AG20443 (cell line): ENCODE measurements at places on chromosomes 5 and 9.

GRCh38 chr9:125594223-125594610 lies 112.8 kb downstream of the MAPKAP1 start:
- no peak for DNase-seq

- peak; percentile 49 for DNase-seq
These were observed 81.7 kb upstream of the SPTLC1 start for GRCh38 chr9:92196909-92197308.

DNA sequence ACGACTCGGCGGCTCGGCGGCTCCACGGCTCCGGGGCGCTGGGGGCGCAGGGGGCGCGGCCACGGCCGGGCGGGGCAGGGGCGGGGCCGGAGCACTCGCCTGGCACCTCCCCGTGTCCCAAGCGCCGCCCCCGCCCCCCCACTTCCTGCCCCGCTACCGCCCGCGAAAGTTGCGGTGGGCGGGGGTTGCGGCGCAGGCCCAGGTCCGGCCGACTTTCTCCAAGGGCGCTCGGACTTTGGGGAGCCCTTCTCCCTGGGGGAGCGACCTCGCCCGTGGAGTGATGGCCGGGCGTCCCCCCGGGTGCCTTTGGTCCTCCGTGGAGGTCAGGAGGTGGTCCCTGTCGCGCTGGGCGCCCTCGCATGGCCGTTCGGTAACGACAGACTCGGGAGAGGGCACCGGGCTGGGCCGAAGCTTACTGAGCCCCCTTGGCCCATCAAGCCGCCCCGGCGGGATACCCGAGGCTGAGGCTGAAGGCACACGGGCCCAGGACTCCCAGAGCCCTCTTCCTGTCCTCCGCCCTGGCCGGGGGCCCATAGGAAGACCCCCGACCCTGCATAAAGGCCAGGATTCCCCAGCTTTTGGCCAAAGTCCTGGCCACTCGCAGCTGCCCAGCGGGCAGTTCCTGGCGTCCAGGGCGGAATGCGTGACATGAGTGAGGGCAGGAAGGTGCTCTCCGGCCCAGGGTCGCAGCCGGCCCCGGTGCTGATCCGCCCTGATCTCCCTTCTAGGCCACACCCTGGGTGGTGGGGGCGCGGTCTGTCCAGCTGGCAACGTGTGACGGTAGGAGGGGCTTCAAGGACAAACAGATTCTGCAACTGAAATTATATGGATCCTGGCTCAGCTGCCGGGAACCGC lies 883 bp upstream of the VAV2 start:
- peak; percentile 93 for DNase-seq

DNA sequence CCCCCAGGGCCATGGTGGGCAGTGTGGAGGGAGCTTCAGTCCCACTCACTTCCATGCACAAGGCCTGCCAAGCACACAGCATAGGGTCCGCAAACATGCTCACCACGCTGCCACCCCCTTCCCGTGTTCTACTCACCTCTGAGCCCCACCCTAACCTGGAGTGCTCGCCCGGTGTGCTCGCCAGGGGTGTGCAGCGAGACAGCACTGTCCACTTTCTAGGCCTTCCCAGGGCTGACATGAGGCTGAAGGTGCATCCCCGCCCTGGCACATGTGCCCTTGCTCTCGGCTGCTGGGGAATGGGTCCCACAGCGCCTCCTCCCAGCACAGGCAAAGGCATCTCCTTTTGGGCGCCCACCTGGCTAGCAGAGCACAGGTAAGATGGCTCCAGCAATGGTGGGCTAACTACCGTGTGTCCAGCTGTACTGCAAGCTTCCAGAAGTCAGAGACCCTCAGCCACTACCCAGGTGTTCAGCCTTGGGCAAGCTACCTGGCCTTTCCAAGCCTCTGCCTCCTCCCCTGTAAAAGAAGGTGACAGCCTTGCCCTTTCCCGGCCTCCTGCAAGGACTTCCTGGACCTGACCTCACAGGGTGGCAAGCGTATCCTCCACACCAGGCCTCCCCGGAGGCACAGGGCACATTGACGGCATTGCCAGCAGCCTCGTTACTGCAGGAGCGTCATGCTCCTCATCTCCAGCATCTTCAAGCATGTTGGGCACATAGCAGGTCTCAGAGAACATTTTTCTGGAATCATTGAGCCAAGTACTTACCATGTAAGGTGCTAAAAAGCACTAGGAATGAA lies 4.2 kb upstream of the SEC16A start:
- DNase-seq = no peak

- DNase-seq = no peak
These were observed 115.4 kb downstream of the MARCHF3 start for GRCh38 chr5:126914801-126915436.

DNA sequence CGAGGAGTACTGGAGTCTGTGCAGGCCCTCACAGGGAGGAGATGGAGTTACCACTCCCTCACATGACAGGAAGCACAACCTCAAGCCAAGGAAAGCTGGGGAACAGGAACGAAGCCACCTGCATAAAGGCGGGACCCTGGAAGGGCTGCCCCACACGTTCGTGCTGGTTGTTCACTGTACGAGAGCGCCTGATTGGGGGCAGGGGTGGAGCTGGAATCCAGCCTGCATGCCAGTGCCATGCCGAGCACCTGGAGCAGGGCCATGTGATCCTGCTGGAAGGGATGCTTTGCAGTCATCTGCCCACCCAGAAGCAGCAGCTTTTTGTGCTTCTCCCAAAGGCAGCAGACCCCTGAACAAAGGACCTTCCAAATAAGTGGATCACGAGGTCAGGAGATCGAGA lies 11.4 kb downstream of the GRM6 start:
- DNase-seq = no peak

DNA sequence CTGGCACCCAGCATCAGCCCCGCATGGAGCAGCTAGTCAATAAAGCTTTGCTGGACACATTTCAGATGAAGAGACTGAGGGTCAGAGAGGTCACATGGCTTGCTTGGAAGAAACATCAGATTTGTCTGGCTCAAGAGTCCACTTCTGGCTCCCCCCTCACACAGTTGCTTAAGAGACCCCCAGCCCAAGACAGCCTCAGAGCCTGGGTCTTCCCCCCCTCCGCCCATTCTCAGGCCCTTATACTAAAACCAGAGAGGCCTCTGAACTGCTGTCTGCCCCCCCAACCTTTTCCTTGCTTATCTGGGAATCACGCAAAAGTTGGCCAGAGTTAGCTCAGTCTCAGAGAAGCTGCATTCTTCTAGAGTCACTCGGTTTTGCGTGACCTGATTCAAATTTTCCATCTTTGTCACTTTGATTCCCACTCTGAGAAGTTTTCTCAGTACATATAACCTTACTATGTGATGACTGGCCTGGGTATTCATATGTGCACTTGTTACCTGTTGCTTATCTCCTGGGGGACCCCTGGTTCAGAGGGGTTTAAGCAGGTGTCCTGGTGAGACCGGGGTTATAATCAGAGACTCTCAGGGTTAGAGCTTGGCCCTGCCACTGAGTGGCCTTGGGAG lies 145.4 kb upstream of the IER5L start:
- no peak for DNase-seq

DNA sequence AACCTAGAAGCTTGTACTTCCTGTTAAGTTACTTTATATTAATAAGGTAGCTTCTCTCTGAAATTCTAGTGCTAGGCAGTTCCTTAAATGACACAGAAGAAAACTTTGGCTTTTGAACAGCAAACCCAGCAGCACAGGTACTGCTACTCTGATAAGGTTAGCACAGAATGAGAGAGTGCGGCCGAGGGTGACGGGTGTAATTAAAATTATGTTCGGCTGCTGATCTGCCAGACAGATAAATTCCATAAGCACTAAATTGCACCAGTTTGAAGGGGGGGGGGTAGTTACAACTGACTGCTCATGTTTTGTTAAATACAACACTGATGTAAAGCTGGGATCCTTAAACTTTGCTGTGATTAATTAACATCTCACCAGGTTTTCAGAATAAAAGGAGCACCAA lies 475.1 kb downstream of the SPOCK1 start:
- no peak for DNase-seq

DNA sequence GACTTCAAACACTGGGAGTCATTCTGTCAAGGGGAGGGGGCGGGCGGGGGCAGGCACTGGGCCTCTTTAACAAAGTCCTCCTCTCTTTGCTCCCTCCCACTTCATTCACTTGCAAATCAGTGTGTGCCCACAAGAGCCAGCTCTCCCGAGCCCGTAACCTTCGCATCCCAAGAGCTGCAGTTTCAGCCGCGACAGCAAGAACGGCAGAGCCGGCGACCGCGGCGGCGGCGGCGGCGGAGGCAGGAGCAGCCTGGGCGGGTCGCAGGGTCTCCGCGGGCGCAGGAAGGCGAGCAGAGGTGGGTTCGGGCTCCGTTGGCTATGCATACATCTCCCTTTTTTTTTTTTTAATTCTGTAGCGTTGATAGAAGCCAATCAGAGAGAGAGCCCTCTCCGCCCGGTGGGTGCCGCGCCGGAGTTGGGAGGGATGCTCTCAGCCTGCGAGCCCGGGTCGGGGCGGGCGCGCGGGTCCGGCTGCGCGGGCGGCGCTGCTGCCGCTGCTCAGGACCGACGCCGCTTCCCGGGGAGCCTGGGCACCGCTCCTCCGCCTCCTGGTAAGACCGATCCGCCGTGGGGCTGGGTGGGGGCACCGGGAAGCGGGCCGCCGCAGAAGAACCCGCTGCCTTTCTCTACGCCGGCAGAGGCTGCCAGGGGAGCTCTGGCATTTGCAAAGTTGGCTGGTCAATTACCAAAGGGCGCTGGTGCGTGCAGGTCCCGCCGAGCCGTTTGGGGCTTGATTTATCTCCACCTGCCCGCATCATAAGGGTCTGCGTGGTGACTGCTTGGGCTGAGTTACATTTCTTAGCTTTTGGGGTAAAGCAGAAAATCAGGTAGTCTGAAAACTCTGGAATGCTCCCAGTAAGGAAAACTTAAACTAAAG lies at the start of gene CDH6:
Gene CDH6, plus strand, starts transcription at position 96 of the 877 bp plus-strand sequence. CDS start 73,788 bp downstream, outside the sequence.
- peak; percentile 68 for DNase-seq

DNA sequence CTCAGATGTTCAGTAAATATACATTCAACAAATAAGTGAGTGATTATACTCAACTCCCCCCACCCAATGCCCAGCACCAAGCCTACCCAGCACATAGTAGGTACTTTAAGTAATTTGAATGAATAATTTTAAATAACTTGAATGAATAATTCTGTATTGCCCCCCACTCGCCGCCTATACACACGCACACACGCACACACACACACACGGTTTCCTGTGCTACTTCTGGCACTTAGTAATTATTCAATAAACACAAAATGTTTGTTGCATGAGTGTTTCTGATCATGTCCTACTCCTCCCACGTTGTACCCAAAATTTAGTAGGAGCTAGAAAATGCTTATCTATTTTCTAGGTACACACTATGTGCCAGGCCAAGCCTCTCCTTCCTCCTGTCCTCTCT lies 16.2 kb downstream of the PCDH12 start:
- DNase-seq = no peak

- no peak for DNase-seq
These were observed 456.6 kb upstream of the ARRDC3 start for GRCh38 chr5:91839721-91840120.

- peak; percentile 74 for DNase-seq
These were observed 171.2 kb downstream of the DOCK8 start for GRCh38 chr9:385818-386398.

GRCh38 chr9:137789295-137789895 lies 88.2 kb upstream of the CACNA1B start:
- no peak for DNase-seq

DNA sequence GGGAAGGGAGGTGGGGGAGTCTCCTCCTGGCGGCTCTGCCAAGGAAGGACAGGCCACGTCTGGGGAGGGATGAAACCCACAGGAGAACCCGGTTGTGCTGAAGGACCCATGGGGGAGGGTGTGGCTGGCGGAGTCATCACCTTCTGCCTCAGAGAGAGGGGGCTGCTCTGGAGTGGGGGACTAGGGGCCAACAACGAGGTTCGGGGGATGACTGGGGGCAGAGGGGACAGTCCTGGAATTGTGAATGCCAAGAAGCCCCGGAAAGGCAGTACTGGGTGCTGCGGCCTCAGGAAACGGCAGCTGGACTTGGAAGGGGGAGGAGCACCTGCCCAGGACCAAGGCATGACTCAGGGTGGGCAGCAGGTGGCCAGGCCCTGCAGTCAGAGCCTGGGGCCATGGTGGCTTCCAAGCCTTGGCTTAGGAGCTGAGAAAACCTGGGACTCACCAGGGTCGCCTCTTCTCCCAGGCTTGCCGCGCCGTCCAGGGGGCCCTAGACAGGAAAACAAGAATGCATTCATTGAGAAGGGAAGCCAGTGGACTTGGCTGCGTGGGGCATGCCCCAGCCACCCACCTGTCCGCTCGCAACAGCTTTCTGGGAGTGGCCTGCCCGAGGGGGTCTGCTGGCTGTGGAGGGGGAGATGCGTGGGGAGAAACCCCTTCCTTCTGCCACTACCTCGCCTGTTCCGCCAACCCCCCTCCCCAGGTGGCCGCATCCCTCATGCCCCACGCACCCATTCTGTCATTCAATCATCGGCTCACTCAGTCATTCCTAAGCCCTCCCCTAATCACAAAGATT lies 74.0 kb upstream of the PHYKPL start:
- DNase-seq = no peak

GRCh38 chr5:171311322-171312077 lies 2.5 kb downstream of the TLX3 start:
- peak; percentile 70 for DNase-seq

GRCh38 chr5:37966291-37966690 lies 126.5 kb upstream of the GDNF start:
- DNase-seq = peak; percentile 33

DNA sequence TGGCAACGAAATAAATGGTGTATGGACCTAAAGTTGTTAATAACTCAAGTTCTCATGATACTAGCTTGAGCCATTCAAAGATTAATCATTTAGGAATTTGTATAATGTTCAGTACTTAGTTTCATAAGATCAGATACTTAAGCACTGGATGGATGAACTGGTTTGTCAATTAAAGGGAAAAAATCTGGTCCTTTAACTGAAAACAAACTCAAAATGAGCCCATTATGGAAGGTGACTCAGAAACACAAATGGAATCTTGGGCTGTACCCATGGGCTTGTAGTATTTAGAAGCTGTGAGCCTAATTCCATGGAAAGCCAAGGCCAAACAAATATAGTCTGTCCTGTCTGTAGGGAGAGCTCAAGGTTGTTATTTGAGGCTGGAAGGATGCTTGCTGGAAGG lies 27.6 kb upstream of the ADRB2 start:
- DNase-seq = no peak

- DNase-seq = peak; percentile 65
These were observed 30.9 kb upstream of the CDK20 start for GRCh38 chr9:88005240-88005639.
